ENCODE measurements at places on chromosomes 7 and 10.

DNA sequence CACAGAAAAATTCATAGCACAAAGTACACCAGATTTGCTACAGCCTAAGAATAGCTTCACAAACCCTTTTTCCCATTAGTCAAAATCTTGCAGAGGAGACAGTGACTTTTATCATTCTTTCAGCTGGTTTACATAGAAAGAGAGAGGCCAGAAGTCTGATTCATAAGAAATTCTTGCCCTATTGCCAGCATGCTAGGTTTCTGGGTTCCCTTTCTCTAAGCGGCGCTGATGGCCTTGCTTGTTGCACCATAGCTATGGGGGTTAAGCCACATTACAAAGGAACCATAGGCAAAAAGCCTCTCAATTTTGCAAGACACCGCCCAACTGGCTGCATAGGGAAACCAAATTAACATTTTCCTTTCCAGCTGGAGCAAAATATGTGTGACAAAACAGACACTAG is 87.4 kb downstream of the ZNF467 start:
- no peak for DNase-seq

DNA sequence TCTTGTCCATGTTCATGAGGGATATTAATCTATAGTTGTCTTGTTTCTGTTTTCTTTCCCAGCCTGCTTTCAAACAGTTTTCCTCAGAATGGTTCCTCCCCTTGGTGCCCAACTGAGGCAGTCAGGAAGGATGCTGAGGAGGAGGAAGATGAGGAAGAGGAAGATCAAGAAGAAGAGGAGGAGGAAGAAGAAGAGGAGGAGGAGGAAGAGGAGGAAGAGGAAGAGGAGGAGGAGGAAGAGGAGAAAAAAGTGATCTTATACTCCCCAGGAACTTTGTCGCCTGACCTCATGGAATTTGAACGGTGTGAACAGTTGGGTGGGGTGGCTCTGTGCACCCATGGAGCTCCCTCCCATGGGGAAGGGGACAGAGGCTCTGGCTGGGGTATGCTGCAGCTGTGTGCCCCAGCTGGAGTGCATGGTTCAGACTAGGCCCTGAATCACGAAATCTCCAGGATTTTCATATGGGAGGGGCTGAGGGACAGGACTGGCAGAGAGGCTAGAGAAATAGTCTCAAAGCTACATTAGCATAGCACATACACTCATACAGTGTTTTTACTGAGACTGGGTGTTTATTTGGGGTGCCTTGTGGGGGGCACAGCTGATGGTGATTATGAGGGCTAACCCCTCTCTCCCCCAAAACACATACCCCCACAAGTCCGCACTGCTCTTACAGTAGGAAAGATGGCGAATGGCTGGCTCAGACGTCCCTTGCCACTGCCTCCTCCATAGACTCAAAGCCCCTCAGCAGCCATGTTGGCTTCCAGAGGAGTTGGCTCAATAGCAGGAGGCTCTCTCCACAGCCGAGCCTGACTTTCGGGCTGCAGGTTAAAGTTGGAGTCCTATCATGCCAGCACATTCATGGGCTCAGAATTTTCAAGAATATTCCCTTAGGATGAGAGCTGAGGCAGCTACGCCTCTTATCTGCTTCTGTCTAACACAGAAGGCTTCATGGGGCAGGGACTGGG is 11.9 kb downstream of the STRA8 start:
- no peak for DNase-seq

GRCh38 chr10:64430690-64431323 is 909.6 kb downstream of the REEP3 start:
- DNase-seq = no peak

DNA sequence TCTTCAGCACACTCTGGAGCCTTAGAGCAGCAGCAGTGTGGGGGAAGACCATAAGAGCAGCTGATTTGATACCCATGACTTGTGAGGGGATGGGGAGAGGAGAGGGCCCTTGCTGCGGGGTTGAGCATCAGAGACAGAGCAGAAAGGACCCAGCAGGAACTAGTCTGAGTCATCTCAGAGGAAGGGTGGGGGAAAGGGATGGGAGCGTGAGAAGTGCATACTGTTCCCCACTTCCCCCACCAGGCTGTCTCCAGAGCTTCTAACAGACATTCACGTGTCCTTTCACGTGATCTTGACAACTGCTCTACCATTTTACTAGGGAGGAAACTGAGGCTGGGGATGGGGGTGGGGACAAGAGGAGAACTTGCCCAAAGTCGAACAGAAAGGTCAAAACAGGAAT is 38.7 kb downstream of the FAM241B start:
- DNase-seq = no peak

- peak; percentile 81 for DNase-seq
These were observed 5.3 kb upstream of the CUZD1 start for GRCh38 chr10:122850705-122851640.

Data from dermis microvascular lymphatic vessel endothelial cell (primary cell).